ENCODE measurements at places on chromosomes 12 and 14.

DNA sequence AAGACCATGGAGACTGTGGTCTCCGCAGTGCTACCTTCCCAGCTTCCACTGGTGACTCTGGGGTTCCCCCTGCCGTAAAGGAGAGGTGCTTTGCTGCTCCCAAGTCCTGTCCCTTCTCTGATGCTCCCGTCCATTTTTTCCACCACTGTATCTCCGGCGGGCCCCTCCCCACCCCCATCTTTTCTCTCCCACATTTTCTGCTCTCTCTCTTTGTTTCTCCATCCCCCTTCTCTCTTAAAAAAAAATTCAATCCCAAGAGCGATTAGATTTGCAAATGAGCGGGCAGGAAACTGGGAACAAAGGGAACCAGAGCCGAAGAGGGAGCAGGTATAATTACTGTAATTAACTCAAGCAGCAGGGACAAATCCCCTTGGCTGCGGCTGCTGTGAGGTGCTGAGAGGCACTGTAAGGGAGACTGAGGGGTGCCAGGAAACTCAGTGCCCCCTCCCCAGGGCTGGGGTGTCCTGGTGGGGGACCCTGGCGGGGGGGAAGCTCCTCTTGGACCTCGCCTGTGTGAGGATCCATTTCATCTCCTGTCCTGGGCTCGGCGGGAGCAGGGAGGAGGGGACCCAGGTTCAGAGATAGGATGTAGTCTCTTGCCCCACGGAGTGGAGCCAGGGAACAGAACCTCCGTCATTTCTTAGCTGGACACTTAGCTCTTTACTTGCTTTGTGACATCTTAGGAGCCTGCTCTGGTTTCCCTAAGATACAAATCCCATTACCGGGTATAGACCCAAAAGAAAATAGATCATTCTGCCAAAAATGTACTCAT lies 140.4 kb upstream of the NRXN3 start:
- no peak for DNase-seq

DNA sequence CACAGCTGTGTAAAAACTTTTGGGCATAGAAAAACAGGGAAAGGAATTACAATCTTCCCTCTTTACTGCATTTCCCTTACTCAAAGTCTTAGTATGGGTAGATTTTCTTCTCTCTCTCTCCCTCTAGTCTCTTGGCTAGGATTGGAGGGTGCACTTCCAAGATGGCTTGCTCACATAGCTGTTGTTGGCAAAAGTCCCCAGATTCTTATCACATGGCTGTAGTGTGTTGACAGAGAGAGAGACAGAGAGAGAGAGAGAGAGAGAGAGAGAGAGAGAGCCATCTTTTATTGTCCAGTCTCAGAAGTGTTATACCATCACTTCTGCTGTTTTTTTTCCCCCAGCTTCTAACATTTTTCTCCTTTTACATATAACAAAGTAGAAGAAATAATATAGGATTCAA lies 6.3 kb upstream of the OR4E2 start:
- no peak for DNase-seq

GRCh38 chr14:91253795-91254323 lies 9.4 kb upstream of the GPR68 start:
- no peak for DNase-seq

DNA sequence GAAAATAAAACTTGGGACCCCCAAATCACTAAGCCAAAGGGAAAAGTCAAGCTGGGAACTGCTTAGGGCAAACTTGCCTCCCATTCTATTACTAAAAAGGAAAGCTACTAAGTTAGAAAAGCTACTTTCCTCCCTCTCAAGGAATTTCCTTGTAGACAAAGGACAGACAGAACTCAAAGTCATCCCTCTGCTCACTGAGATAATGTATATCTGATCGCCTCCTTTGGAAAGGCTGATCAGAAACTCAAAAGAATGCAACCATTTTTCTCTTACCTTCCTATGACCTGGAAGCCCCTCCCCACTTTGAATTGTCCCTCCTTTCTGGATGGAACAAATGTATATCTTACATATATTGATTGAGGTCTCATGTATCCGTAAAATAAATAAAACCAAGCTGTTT lies 190.5 kb upstream of the DCN start:
- DNase-seq: no peak

- DNase-seq: no peak
Measured at GRCh38 chr12:64034901-64035576, 187.1 kb downstream of the KICS2 start.

- DNase-seq: no peak
Measured at GRCh38 chr12:107651571-107652449, 33.8 kb upstream of the PWP1 start.

- DNase-seq: no peak
Measured at GRCh38 chr12:116068371-116068770, 209.1 kb downstream of the MED13L start.

GRCh38 chr12:14681625-14682024 lies 14.8 kb downstream of the GUCY2C start:
- DNase-seq: no peak

GRCh38 chr14:87067591-87067990 lies 925.4 kb downstream of the GALC start:
- no peak for DNase-seq

- DNase-seq: no peak
Measured at GRCh38 chr14:69818758-69819191, 21.7 kb upstream of the SLC10A1 start.

DNA sequence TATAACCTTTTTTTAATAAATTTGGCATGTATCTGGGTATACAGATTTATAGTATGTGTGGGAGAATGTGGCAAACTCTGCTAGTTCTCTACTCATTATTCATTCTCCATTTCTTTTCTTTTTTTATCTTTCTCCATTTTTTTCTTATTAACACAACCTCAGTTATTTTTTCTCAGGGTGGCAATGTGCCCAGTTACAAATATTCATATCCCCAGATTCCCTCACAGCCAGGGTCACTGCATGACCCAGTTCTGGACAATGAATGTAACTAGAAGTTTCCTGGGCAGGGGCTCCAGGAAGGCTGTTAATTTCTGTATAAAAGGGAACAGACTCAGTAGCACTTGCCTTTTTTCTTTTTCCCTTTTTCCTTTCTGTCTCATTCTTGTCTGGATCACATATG lies 95.6 kb downstream of the VCPKMT start:
- no peak for DNase-seq

DNA sequence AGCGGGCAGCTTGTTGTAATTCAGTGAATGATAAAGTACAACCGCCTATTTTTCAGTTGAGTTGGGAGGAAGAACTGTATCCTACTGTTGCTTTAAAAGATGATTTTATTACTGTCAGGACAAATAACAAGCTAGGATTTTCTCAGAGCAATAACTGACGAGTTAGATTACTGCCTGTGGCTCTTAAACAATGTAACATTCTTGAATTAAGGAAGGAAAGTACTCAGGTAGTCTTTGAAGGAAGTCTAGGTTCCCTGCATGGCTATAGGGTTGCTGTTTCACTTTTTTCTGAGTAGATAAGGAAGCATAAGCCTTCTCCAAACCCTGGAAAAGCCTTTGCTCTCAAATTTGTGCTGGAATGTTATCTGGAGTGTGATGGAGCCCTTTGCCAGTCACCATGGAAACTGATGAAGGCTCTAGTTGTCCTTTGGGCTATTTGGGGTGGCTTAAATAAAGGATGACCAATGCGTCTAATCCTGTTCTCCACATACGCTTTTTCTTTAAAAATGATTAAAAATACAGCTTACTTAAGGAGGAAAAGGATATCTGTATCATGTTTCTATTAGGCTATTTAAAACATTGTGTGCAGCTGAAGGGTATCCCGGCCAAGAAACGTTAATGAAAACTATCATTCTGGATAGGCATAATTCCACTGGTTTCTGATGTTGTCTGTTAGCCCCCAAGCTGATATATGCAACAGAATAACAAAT lies 17.7 kb downstream of the NUBPL start:
- no peak for DNase-seq

Measured in aorta (tissue), 5 donors.